ENCODE measurements at places on chromosomes 13 and 19.
A peak's percentile ranks its signal among the peaks of the same experiment; 100 is the strongest.

- DNase-seq: no peak
Measured at GRCh38 chr13:101490406-101491015, 38.0 kb downstream of the ITGBL1 start.

- no peak for DNase-seq
Measured at GRCh38 chr13:34207872-34208271, 389.9 kb downstream of the RFC3 start.

DNA sequence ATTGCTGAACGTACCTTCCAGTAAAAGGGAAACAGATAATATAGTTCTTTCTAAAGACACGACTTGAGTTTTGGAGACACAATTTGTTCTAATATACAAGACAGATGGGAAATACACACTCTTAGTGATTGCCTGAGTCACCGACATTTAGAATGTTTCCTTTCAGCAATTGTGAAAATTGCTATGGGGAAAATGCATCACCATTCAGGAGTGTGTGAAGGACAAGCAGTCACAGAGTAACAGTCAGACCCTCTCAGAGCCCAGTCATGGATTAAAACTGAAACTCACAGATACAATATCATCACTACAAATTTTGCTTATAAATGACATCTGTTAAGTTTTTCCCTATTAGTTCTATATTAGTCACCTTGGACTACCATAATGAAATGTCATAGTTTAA, 286.1 kb downstream of the SPRY2 start:
- no peak for DNase-seq

DNA sequence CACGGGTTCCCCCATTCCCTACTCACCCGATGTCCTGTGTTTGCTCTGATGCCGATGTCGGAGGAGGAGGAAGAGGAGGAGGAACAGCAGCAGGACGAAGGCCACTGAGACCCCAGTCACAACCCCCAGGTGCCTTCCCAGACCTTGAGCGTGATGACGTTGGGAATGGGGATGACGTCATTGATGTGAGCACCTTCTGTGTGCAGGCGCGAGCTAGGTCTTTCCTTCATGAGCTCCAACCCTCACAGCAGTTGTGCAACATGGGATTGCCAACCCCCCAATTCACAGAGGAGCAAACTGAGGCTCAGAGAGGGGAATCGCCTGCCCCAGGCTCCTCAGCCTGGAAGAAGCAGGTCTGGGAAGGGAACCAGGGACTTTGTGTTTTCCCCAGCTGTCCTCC, 4.2 kb downstream of the LILRB5 start:
- no peak for DNase-seq

DNA sequence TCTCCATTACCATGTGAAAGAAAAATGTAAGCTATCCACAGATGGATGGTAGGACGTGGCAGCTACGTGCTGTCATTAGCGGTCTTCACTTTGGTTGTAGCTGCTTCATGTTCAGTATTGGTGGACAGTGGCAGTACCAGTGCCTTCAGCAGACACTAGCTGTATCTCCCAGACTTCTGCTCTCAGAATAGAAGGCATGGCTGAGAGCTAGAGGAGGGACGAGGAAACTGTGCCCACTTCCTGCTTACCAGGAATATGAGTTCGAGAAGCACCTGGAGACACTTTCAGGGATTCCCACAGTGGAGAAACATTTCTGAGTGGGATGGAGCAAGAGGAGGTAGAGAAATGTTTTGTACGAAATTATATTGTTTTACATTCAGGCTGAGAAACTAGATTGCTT, 6.9 kb upstream of the SHISA2 start:
- no peak for DNase-seq

GRCh38 chr13:20779405-20779804, 5.6 kb upstream of the EEF1AKMT1 start:
- DNase-seq: no peak

GRCh38 chr19:10388957-10389356, 8.6 kb upstream of the TYK2 start:
- DNase-seq: peak; percentile 87

- DNase-seq: no peak
Measured at GRCh38 chr13:102875256-102875655, 29.4 kb downstream of the ERCC5 start.

DNA sequence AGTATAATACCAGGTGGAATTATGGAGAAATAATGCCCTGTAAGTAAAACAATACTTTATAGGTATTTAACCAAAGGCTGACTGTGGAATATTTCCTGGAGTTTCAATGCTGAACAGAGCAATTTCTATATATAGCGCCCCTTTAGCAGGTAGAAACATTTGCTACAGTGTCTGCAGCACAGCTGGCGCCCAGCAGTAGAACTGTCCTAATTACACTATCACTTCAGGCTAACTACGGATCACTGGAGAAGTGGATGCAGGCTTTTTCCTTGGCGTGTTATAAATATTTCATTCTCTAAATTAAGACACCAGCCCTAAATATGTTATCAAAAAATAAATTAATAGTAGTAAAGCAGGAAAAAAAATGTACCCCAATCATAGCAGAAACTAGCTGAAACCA, 3.1 kb downstream of the SHISA2 start:
- no peak for DNase-seq

GRCh38 chr19:46269101-46269500, 27.7 kb upstream of the HIF3A start:
- DNase-seq: peak; percentile 46

DNA sequence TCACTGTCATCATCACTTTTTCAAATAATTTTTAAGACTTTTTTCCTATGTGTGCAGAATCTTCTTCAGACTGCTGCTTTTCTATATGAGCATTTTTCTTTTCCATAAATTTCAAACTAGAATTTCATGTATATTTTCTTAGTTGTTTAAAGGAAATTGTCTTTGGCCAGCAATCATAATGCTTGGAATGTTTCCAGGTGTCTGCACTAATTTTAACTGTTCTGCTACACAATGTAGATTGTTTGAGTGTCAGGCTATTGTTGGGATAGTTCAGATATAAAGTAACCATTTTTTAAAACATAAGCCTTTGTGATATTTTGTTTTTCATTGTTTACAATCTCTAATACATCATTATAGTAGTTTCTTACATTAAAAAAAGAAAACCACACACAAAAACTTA, 1418.5 kb downstream of the EFNB2 start:
- no peak for DNase-seq

- DNase-seq: no peak
Measured at GRCh38 chr13:92727118-92727517, 499.5 kb upstream of the GPC6 start.

GRCh38 chr19:33391631-33392249, 18.2 kb downstream of the CEBPG start:
- DNase-seq: no peak
